ENCODE measurements at places on chromosomes 11 and 22.

DNA sequence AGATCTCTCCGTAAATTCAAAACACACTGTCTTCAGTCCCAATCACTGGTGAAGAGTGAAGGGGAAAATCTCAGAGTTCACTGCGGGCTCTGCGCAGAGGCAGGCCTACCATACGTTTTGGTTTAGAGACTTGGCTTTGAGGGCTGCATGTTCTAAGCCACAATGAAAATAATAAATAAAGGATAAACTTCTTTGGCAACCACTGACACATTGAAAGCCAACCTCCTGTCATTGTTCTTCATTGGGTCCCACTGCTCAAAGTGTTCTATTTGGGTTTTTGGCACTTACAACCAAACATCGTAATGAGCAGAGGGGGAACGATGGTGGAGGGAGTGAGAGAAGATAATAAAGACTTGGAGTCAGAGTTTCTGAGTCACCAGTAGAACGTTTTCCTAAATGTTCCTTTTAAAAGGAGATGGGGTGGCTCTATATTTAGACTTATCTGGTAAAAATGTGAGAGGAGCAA is 472.9 kb downstream of the SOX6 start:
- no peak for DNase-seq

- DNase-seq: no peak
Observed at GRCh38 chr11:87523276-87523675, 485.5 kb downstream of the TMEM135 start.

GRCh38 chr11:10117709-10118351 is 176.2 kb downstream of the SBF2 start:
- no peak for DNase-seq

GRCh38 chr11:78946945-78947902 is 372.6 kb upstream of the NARS2 start:
- no peak for DNase-seq

- no peak for DNase-seq
Observed at GRCh38 chr22:22836635-22837034, 51.0 kb upstream of the IGLL5 start.

- DNase-seq: no peak
Observed at GRCh38 chr11:111992206-111992855, 32.9 kb upstream of the DLAT start.

GRCh38 chr11:72676861-72677341 is 2.7 kb upstream of the PDE2A start:
- DNase-seq: no peak

GRCh38 chr11:123217897-123218296 is 22.8 kb upstream of the CLMP start:
- DNase-seq: no peak
